Immature natural killer cell (primary cell): ENCODE measurements at places on chromosomes 7 and 10. TPM values are rescaled to one million over a fixed set of nuclear protein-coding genes. Genes with fewer than 3 reads are reported as not detected.

ARHGAP21 gene
- polyA plus RNA-seq, result 0.43 TPM

ATG9B gene
- polyA plus RNA-seq, result not detected

CALCR gene
- not detected for polyA plus RNA-seq

PLEKHS1 gene
- polyA plus RNA-seq, result not detected

BLOC1S2 gene
- 79.8 TPM for polyA plus RNA-seq

SLC16A9 gene
- not detected for polyA plus RNA-seq

UPK3BL2 gene
- 0.81 TPM for polyA plus RNA-seq

NEURL1 gene
- not detected for polyA plus RNA-seq

CDK13 gene
- polyA plus RNA-seq, result 22.6 TPM

CSTF2T gene
- 10.0 TPM for polyA plus RNA-seq

TCF7L2 gene
- 1.8 TPM for polyA plus RNA-seq

SLC29A4 gene
- polyA plus RNA-seq, result not detected

CRHR2 gene
- polyA plus RNA-seq, result not detected

MKX gene
- not detected for polyA plus RNA-seq

RFC2 gene
- polyA plus RNA-seq, result 79.5 TPM

CYP3A7 gene
- polyA plus RNA-seq, result not detected

SH2D4B gene
- polyA plus RNA-seq, result not detected

SNCG gene
- not detected for polyA plus RNA-seq

NUTM2E gene
- not detected for polyA plus RNA-seq

CCDC136 gene
- polyA plus RNA-seq, result 0.24 TPM

AGBL3 gene
- 1.2 TPM for polyA plus RNA-seq

MRC1 gene
- polyA plus RNA-seq, result not detected

WBP1L gene
- 53.1 TPM for polyA plus RNA-seq

IL15RA gene
- 7.4 TPM for polyA plus RNA-seq

FAM24B gene
- 3.6 TPM for polyA plus RNA-seq

ZNF736 gene
- polyA plus RNA-seq, result 1.4 TPM

SPACDR gene
- polyA plus RNA-seq, result not detected

TMEM178B gene
- not detected for polyA plus RNA-seq

CABCOCO1 gene
- not detected for polyA plus RNA-seq

TMEM184A gene
- not detected for polyA plus RNA-seq

PLCE1 gene
- not detected for polyA plus RNA-seq

FAM20C gene
- not detected for polyA plus RNA-seq

GHRHR gene
- polyA plus RNA-seq, result not detected

GRID1 gene
- not detected for polyA plus RNA-seq

OR2A42 gene
- not detected for polyA plus RNA-seq

VIM gene
- 61.5 TPM for polyA plus RNA-seq

ASZ1 gene
- not detected for polyA plus RNA-seq

LAMTOR4 gene
- polyA plus RNA-seq, result 569 TPM

KLHL7 gene
- 21.9 TPM for polyA plus RNA-seq

STEAP2 gene
- polyA plus RNA-seq, result not detected

HACD1 gene
- polyA plus RNA-seq, result 0.47 TPM
